ENCODE measurements at places on chromosomes 3 and 15.

GRCh38 chr3:194471863-194472262 is 14.9 kb downstream of the ATP13A3 start:
- no peak for DNase-seq

- DNase-seq: peak; percentile 76
These were observed 10.5 kb upstream of the SLITRK3 start for GRCh38 chr3:165206454-165207266.

DNA sequence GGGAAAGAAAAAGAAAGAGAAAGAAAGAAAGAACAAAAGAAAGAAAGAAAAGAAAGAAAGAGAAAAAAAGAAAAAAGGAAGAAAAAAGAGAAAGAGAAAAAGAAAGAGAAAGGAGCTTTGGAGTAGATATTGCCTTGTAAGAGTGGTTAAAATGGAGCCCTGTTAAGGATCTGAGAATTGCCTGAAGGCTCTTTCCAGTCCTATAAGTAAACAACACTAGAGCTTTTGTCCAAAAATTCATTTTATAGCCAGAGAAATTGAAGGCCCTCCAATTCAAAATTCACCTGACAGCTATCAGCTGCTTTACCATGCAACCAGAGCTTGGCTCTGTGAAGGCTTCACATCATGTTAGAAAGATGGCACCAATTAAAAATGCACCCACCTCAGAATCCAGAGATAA is 102.1 kb upstream of the FRMD4B start:
- no peak for DNase-seq

- no peak for DNase-seq
These were observed 7.1 kb upstream of the FGD5 start for GRCh38 chr3:14811684-14812083.

DNA sequence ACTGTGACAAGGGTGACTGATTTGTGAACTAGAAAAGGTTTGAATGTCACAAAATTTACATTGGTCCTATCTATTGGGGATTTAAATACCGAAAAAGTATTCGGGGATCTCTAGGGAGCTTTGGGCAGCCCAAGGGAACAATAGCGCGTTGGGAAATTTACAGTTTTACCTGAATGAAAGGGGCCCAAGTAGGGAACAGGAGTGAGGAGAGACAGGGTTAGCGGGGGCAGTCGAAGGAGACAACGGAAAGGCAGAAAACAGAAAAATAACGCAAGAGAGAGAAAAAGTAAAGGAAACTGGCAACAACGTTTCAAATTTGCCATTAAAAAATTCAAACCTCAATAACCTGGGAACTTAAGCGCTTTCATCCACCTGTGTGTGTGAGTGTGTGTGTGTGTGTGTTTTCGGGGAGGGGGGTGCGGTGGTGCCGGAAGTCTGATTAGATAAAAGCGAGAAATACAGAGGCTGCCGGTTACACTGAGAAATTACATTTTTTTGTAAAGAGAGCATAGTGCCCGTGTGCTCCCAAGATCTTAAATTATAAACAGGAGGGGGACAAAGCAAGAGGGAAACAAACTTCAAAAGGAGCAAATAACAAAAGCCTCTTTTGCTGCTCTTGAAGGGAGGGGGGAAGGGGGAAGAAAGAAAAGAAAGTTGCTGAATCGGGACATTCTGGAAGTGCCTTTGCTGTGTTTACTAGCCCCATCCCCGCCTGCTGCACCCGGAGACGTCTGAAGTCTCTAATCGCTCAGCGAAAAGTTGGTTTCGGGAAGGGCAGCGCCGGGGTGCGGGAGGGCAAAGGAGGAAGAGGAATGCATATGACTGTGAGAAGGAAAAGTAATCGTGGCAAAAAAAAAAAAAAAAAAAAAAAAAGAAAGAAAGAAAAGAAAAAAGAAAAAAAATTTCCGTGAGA is 721 bp upstream of the ZIC1 start:
- DNase-seq: no peak

GRCh38 chr3:8623741-8624140 is 20.9 kb downstream of the SSUH2 start:
- DNase-seq: no peak

GRCh38 chr3:4633078-4634004 is 140.2 kb downstream of the ITPR1 start:
- peak; percentile 52 for DNase-seq

- DNase-seq: peak; percentile 84
These were observed 7.2 kb upstream of the ZNF609 start for GRCh38 chr15:64452988-64453688.

- no peak for DNase-seq
These were observed 392.2 kb upstream of the ROBO1 start for GRCh38 chr3:80159990-80160506.

GRCh38 chr15:38876621-38877020 is 312.0 kb upstream of the RASGRP1 start:
- no peak for DNase-seq

DNA sequence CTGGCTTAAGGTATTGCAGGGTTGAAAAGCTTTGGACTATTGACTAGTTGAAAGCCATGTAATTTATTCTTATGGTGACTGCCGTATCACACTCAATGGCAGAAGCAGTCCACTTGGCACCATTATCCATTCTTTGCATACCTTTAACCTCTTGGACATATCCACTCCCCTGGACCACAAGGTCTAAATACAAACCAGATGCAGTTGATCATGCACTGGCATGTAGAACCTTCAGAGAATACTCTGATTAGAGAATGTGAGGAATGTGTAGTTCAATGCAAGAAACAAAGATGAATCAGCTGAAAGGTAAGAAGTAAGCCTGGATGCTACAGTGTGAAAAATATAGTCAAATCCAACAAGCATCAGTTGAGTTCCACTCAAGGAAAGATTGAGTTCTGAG is 93.1 kb downstream of the FRMD5 start:
- no peak for DNase-seq

GRCh38 chr3:128617270-128617556 is 33.4 kb downstream of the RPN1 start:
- no peak for DNase-seq

DNA sequence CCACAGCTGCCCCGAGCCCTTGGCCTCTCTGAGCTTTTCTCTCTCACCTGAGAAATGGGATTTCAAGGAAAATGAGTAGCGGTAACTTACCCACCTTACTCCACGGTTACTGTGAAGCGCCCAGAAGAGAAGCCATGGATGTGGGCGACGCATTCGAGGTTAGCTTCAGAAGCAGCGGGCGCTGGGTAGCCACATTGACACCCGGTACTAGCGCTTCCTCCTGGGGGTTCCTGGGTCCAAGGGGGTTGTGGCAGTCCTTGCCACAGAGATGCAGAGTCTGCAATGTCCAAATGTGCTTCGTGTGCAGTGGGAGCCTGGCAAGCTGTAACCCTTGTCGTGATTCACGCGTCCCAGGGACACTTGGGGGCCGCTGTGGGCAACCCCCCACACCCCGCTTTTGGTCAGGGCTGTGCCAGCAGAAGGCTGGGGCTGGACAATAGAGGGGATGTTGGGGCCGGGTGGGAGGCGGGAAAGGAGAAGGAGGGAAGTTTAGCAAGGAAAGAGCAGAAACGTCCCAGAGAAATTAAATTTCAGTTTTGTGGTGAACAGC is 41.4 kb upstream of the FURIN start:
- DNase-seq: no peak

GRCh38 chr15:85592148-85592547 is 202.6 kb downstream of the KLHL25 start:
- DNase-seq: no peak

DNA sequence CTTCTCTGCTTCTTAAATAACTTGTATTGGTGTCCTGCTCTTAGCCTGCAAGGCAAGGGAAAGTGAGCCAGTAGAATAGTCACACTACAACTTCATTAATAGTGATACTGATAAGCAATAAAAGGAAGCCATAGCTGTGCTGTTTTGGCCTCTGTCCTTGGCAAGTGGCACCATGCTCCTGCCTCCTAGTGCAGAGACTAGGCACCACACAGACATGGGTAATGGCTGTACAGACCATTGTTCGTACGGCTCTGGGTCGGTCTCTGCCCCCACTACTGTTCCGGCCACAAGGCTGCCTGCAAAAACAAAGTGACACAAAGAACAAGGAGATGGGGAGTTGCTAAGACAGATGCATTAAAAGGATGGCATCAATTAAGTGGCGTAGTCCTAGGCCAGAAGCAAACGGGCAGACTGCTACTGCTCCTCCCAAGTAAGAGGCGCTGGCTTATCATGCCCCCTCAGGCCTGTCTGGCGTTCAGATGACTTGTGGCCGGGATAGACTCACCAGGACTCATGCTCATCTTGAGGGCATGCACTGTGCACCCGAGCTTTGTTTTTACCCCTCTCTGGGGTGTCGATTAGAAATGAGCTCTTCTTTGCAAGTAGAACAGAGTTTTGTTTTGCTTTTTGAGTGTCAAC is 75.6 kb downstream of the TRAK1 start:
- DNase-seq: no peak

GRCh38 chr15:80604583-80605575 is 90.2 kb upstream of the ABHD17C start:
- DNase-seq: no peak
